Natural killer cell treated with Interleukin-12 subunit alpha and Interleukin-12 subunit beta and Interleukin-15 and Interleukin-18, amount 100 ng/mL, for 72 hours (primary cell): ENCODE measurements at places on chromosomes 6 and 20.

DNA sequence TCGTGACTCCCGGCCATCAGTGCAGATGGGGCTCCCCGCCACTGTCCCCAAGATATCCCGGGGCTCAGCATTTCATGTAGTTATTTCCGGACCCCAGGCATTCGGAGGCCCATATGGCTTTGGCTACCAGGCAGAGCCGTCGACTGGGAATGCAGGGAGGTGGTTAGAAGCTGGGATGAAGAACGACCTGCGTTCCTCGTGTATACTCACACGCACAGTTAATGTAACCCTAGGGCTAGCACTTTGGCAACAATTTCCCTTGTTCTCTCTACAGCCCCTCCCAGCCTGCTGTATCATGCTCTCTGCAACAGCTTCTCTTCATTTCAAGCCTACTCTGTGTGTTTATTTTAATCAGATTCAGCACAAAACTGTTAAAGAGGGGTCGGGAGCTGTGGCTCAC, 240.4 kb downstream of the MYLK4 start:
- no peak for DNase-seq

DNA sequence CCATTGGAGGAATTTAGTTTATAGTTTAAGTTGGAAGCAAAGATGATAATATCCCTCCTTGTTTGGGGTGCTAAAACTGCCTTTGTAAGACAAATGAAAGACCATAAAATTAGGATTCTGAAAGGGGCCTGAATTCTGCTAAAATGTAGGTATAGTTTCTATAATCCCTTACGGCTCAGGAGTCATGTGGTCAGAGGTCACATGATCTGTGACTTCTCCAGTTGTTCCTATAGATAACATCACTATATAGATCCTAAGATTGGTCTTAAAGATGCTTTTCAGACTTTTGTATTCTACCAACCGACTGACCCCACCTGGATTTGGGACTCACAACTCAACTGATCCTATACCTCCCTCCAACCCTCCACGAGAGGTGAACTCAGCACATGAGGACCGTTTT, 36.6 kb downstream of the ZNF311 start:
- DNase-seq, result no peak

DNA sequence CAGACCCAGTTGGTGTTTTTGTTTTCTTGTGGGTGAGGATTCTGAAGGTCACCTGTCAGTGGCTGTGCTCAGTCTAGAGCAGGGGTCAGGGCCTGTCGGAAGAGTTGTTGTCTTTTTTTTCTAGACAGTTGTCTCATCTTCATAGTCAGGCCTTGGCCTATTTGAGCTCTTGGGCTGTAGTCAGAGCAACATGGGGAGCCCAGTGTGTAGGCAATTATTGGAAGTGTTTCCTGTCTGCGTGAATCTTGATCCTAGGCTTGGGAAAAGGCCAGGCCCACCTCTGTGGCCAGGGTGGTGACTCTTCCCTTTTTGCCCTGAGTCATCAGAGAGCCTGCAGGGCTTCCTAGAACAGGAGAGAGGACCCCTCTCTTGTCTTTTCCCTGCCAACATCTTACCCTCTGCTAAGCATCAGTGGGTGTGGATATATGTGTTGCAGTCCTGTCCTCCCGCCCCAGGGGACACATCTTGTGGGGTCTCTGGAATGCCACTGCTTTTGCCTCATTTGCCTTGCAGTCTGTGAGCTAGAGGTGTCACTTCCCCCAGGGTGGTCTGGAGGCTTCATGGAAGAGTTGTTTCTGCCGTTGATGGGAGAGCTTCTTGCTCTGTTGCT, 11.4 kb downstream of the TJAP1 start:
- no peak for DNase-seq

- DNase-seq, result no peak
These were observed 14.6 kb downstream of the NRSN1 start for GRCh38 chr6:24140591-24140990.

- no peak for DNase-seq
These were observed 52.4 kb downstream of the RRBP1 start for GRCh38 chr20:17629678-17630089.

DNA sequence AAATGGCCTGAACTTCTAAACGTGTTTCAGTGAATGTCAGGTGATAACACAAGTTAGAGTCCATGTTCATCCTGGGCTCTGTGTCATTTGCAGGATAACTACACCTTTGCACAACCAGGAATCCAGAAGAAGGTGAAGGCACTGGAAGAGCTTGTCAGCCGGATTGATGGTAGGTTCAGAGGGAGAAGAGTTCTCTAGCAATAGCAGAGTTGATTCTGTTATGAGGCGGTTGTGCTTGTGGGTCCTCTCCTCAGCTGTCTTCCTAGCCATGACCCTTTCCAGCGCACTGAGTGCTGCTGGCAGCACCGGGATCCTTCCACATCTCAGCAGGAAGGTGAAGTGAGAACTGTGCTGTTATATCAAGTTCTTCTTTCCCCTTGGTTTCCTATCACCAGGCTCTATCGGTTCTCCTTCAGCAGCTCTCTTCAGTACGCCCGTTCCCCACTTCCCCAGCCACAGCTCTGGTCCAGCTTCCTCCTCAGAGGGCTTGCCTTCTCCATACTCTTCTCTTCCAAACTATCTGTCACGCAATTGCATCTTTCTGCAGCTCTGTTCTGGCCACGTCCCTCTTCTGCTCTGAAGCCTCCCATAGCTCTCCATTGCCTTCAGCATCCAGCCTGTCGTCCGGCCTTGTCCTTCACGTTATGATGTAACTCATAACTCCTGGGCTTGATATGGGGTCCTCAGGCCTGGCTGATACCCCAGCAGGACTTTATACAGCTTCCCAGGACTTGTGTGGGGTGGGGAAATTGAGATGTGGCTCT, 39.9 kb upstream of the RNF8 start:
- no peak for DNase-seq

DNA sequence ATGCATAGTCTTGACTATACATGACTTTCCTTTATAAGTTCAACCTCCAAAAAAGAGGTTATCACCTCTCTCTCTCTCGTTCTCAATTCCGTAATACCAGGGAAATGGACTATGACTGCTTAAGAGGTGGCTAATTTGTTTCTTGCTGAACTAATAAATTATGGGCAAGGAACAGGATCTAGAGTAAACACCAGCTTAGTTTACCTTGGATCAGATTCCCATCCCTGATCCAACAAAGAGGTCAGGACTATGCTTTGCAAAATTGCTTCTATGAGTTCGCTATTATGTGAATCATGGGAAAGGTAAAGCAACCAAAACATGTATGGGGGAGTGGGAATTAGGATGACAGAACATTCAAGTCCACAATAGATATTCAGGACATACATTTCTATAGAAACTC, 630.7 kb downstream of the HACE1 start:
- no peak for DNase-seq

GRCh38 chr6:34524971-34525370, 31.2 kb downstream of the SPDEF start:
- DNase-seq, result no peak

DNA sequence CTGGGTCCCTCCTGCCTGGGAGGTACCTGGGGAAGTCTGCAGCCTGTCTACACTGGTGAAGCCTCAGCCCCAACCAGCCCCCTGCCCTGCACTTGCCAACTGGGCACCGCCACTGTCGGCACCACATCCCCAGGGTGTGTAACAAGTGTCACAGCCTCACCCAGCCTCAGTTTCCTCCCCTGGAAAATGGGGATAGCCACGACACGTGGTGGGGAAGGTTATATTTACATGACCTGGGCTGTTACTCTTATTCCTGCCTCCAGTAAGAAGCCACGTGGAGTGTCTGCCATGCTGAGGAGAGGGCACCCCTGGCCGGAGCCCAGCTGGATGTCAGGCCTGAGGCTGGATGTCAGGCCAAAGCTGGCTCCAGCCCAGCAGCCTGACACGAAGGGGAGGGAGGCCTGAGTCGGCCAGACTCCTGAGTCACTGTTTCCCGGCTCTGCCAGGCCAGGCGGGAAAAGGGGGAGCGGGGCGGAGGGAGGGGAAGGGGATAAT, 44.9 kb downstream of the SNAI1 start:
- DNase-seq, result no peak
